ENCODE measurements at places on chromosomes 3 and 15. TPM values are rescaled to one million over a fixed set of nuclear protein-coding genes. Genes with fewer than 3 reads are reported as not detected.

- no peaks in the 10 kb centered on the region for H3K36me3 ChIP-seq
- no peak overlapping the region for H3K4me3 ChIP-seq
- H3K27ac ChIP-seq = no peak overlapping the region
- H3K4me1 ChIP-seq = no peaks in the 10 kb centered on the region
These were observed 22.4 kb upstream of the RGMA start for GRCh38 chr15:93111451-93111850.

- peak overlapping the region; percentile 38 for H3K4me3 ChIP-seq
- DNase-seq = peak; percentile 79
- H3K27me3 ChIP-seq = no peaks in the 10 kb centered on the region
- H3K27ac ChIP-seq = no peak overlapping the region
These were observed 6.4 kb upstream of the ANKDD1A start for GRCh38 chr15:64905119-64905831.

- DNase-seq = no peak
- H3K27me3 ChIP-seq = no peaks in the 10 kb centered on the region
- peaks cover 11% of the 10 kb centered on the region for H3K4me1 ChIP-seq
- no peak overlapping the region for H3K4me3 ChIP-seq
- H3K36me3 ChIP-seq = no peaks in the 10 kb centered on the region
These were observed 20.9 kb downstream of the CEMIP start for GRCh38 chr15:80800067-80800466.

GRCh38 chr15:29129926-29130325 is 139.7 kb downstream of the NSMCE3 start:
- DNase-seq = no peak
- H3K4me3 ChIP-seq = no peak overlapping the region
- no peak overlapping the region for H3K27ac ChIP-seq
- H3K36me3 ChIP-seq = no peaks in the 10 kb centered on the region
- no peaks in the 10 kb centered on the region for H3K27me3 ChIP-seq

GRCh38 chr15:91711384-91712033 is 142.0 kb upstream of the SLCO3A1 start:
- no peaks in the 10 kb centered on the region for H3K4me1 ChIP-seq
- H3K36me3 ChIP-seq = no peaks in the 10 kb centered on the region
- H3K4me3 ChIP-seq = no peak overlapping the region
- DNase-seq = no peak
- no peak overlapping the region for H3K27ac ChIP-seq

- H3K27ac ChIP-seq = no peak overlapping the region
- H3K36me3 ChIP-seq = no peaks in the 10 kb centered on the region
- no peaks in the 10 kb centered on the region for H3K4me1 ChIP-seq
- DNase-seq = no peak
- H3K27me3 ChIP-seq = no peaks in the 10 kb centered on the region
These were observed 74.5 kb downstream of the MYLK start for GRCh38 chr3:123809597-123809996.

- H3K4me3 ChIP-seq = peak overlapping the region; percentile 91
- DNase-seq = no peak
- no peak overlapping the region for H3K27ac ChIP-seq
These were observed 136.0 kb upstream of the CCDC54 start for GRCh38 chr3:107241217-107241616.

DNA sequence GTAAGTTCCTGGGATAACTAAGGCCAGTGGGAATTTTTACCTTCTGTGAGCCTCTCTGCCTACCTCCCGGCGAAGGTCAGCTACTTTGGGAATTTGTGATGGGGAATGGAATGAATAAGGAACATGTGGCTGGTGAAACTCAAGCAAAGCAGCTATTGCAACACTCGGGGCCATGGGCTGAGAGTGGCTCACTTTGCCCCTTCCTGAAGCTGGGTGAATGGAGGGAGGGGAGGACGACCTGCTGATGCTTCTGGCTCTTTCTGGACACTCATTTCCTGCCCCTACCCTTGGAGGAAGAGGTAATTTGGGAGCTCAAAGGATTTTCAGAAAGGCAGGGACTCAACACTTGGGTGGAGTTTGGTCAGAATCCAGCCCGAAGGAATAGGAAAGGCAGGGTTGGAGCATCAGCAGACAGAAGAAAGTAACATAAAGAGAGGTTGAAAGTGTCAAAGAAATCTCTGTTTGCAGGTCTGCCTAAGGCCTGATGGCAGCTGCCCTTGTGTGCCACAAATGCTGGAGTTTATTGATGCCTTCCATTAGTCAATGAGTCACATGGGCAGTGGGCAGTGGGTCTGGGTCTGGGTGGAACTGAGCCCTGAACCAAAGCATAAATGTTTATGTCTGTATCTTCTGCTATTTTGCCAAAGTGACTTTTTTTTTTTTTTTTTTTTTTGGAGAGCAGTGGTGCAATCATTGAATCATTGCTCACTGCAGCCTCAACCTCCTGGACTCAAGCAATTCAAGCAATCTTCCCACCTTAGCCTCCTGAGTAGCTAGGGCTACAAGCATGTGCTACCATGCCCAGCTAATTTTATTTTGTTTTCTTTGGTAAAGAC is 12.4 kb downstream of the LAMP3 start:
- no peak overlapping the region for H3K4me3 ChIP-seq
- H3K27ac ChIP-seq = no peak overlapping the region
- H3K27me3 ChIP-seq = no peaks in the 10 kb centered on the region
- no peak for DNase-seq
- no peaks in the 10 kb centered on the region for H3K4me1 ChIP-seq
- no peaks in the 10 kb centered on the region for H3K36me3 ChIP-seq

- no peak for DNase-seq
- H3K36me3 ChIP-seq = no peaks in the 10 kb centered on the region
- H3K4me1 ChIP-seq = no peaks in the 10 kb centered on the region
- H3K4me3 ChIP-seq = no peak overlapping the region
These were observed 275.0 kb upstream of the LYSMD4 start for GRCh38 chr15:100008258-100008657.

- H3K4me1 ChIP-seq = no peaks in the 10 kb centered on the region
- no peak overlapping the region for H3K4me3 ChIP-seq
- no peak overlapping the region for H3K27ac ChIP-seq
- no peak for DNase-seq
These were observed 129.0 kb upstream of the PRICKLE2 start for GRCh38 chr3:64354221-64354620.

Gene LDHAL6B
- not detected for total RNA-seq

Gene CHDH
- total RNA-seq = 0.08 TPM

Gene STRIT1
- total RNA-seq = not detected

Gene ZNF280D
- total RNA-seq = 41.1 TPM

Gene MUC13
- not detected for total RNA-seq

Gene SNTN
- not detected for total RNA-seq

Gene HYAL3
- total RNA-seq = 6.3 TPM

Gene ERC2
- not detected for total RNA-seq

Gene TMCO5A
- total RNA-seq = not detected

Gene FMN1
- 32.2 TPM for total RNA-seq

Gene LTK
- total RNA-seq = 0.41 TPM

Gene GOLGA8G
- total RNA-seq = not detected

All from naive thymus-derived CD4-positive, alpha-beta T cell (primary cell).